ENCODE measurements at places on chromosomes 16 and 17.

DNA sequence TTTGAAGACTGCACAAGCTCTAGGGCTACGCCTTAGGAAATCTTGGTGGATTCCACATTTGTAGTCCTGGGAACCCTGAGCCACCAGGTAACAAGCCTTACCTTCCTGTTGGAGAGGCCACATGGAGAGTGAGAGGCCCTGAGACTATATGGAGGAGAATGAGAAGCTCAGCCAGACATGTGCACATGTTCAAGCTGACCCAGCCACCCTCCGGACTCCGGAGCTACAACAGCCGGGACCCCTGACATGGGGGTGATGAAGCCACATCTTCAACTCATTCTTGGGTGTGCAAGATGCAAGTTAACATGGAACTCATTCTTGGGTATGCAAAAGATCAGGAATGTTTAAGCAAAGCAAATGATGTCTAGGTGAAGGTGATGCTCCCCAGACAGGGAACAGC, 62.7 kb downstream of the GNA13 start:
- no peaks in the 10 kb centered on the region for H3K27me3 ChIP-seq
- H3K4me3 ChIP-seq: no peak overlapping the region
- ATAC-seq: no peak
- H3K27ac ChIP-seq: no peak overlapping the region

- H3K27me3 ChIP-seq: no peaks in the 10 kb centered on the region
- H3K36me3 ChIP-seq: no peaks in the 10 kb centered on the region
- H3K4me3 ChIP-seq: no peak overlapping the region
Measured at GRCh38 chr16:49496656-49497055, 123.1 kb downstream of the C16orf78 start.

DNA sequence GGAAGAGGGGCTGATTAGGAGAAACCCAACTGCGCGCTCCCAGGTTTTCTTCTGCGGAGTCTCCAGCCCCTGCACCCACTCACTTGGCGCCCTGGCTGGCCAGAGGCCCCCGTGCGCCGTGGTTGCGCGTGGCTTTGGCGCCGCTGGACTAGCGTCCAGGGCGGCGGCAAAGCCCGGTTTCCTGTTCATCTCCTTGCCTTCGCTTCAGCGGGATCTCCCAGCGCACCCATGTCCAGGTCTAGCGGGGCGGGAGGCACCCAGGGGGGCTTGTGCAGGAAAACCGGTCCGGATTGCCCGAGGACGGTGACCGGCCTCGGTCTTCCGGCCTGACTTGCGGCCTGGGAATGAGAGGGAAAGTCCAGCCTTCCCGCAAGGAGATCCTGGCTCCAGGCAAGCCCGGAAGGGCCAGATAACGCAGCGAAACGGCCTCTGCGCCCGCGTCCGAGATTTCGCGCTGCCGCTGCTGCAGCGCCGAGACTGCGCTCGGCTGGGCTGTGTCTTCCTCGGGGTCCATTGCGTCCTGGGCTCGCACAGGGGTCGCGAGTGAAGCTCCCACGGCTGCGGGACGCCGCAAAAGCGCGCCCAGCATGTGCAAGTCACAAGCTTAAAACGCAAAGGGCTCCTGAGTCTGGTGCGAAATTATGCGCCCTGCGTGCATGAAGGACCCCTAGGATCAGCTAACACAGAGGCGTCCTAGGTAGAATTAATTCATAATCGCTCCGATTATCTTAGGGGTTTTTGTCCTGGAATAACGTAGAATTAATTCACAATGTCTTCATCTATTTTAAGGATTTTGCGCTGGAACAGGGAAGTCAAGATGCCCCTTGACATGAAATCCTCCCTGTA, 5.7 kb downstream of the FOXF1 start:
- peak overlapping the region; percentile 46 for H3K4me3 ChIP-seq
- H3K36me3 ChIP-seq: peaks cover 16% of the 10 kb centered on the region
- peak overlapping the region; percentile 99 for H3K27ac ChIP-seq
- ATAC-seq: no peak

- H3K4me1 ChIP-seq: peaks cover 50% of the 10 kb centered on the region
- H3K27ac ChIP-seq: no peak overlapping the region
- H3K4me3 ChIP-seq: no peak overlapping the region
- peaks cover 90% of the 10 kb centered on the region for H3K27me3 ChIP-seq
Measured at GRCh38 chr17:36943250-36944191, 5.2 kb upstream of the AATF start.

DNA sequence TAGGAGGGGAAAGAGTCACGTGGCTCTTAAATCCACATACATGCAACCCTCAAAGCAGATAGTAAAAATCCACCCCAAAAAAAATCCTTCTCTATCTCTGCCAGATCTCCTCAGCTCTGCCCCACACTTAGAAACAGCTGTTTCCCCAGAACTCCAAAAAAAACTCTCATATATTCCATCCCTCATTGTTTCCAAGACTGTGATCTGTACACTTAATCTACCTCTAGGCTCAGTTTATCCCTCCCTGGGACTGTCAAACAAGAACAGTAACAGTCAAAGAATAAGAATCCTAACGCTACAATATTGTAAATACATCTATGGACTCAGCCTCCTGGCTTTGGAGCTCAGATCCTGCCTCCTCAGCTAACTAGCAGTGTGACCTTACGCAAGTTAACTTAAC, 11.6 kb downstream of the CUEDC1 start:
- ATAC-seq: no peak
- H3K27ac ChIP-seq: peak overlapping the region; percentile 100
- no peak overlapping the region for H3K4me3 ChIP-seq
- H3K36me3 ChIP-seq: no peaks in the 10 kb centered on the region
- peaks cover 98% of the 10 kb centered on the region for H3K4me1 ChIP-seq

- H3K36me3 ChIP-seq: no peaks in the 10 kb centered on the region
- ATAC-seq: no peak
- H3K4me1 ChIP-seq: peaks cover 24% of the 10 kb centered on the region
Measured at GRCh38 chr17:19461681-19462080, 50.6 kb downstream of the RNF112 start.

DNA sequence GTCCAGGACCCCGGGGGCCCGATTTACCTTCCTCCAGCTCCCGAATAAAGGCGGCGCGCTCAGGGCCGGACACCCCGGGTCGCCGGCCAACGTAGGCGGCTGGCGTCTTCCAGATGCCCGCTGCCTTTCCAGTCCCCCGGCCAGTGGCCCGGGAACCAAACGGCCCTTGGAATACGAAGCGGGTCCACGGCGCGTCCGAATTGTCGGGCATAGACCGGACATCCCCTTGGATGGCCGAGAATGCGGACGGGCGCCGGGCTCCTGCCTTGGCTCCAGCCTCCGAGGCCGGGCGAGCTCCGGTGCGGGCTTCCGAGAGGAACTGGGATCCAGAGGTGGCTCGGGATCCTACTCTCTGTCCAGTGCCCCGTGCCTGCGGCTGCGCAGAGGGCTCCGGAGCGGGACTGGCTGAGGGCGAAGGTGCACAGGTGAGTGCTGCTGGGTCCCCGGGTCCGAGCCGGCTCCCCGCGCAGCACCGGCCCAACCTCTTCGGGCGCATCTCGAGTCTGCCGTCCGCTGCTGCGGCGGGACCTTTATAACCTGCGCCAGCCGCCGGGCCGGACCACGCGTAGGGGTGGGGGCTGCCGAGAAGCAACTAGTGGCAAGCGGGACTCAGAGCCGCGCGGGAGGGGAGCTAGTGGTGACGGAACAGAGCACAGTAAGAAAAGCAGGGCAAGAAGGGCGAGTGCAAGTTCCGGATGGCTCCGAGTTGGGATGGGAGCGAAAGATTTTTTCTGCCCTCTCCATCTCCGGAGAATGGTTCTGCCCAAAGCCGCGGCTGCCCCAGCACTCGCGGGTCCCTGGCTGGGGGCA, at the start of gene HAP1:
HAP1 (minus strand) TSS at position 505 of the 810 bp plus-strand sequence; CDS start at position 496, 9 bp downstream.
- peaks cover 29% of the 10 kb centered on the region for H3K4me1 ChIP-seq
- H3K27ac ChIP-seq: no peak within 1 kb of the TSS
- peak within 1 kb of the TSS; percentile 49 for H3K4me3 ChIP-seq
- peak; percentile 42 for ATAC-seq
- H3K36me3 ChIP-seq: no peaks in the 10 kb centered on the region

DNA sequence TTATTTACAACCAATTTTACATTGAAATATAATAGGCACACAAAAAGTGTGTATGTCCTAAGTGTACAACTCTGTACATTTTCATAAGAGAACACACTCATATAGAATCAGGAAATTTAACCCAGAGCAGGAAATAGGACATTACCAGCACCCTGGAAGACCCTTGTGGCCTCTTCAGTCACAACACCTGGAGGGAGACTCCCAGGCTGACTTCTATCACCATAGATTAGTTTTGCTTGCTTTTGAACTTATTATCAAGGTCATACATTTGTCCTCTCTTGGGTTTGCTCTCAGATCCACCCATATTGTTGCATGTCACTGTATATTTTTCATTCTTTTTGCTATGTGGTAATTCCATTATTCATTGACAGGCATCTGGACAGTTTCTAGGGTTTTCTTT, 5.8 kb downstream of the RIPOR1 start:
- no peak overlapping the region for H3K27ac ChIP-seq
- H3K4me1 ChIP-seq: peaks cover 81% of the 10 kb centered on the region
- H3K27me3 ChIP-seq: no peaks in the 10 kb centered on the region
- ATAC-seq: no peak

DNA sequence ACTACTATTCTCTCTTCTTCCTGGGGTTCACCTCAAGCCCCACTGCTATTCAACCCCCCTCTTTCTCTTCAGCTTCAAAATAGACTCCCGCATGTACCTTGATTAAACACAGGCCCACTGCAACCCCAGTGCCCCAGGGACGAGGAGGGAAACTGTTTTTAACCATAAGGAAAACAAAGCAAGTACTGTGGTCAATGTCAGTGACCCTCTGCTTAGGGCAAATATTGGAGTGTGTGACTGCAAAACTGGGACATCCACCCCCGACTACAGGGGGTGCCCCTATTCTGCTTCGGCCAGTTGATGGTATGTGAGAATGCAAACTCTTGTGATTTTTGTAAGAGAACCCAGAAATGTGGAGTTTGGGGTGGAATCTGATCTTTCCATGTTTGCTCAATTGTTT, 9.5 kb upstream of the PNPO start:
- no peak overlapping the region for H3K27ac ChIP-seq
- no peak overlapping the region for H3K4me3 ChIP-seq
- no peaks in the 10 kb centered on the region for H3K4me1 ChIP-seq
- ATAC-seq: no peak
- H3K27me3 ChIP-seq: no peaks in the 10 kb centered on the region

- H3K27me3 ChIP-seq: no peaks in the 10 kb centered on the region
- no peak for ATAC-seq
- no peak overlapping the region for H3K4me3 ChIP-seq
- no peaks in the 10 kb centered on the region for H3K4me1 ChIP-seq
Measured at GRCh38 chr16:65959983-65960382, 406.5 kb upstream of the CDH5 start.

DNA sequence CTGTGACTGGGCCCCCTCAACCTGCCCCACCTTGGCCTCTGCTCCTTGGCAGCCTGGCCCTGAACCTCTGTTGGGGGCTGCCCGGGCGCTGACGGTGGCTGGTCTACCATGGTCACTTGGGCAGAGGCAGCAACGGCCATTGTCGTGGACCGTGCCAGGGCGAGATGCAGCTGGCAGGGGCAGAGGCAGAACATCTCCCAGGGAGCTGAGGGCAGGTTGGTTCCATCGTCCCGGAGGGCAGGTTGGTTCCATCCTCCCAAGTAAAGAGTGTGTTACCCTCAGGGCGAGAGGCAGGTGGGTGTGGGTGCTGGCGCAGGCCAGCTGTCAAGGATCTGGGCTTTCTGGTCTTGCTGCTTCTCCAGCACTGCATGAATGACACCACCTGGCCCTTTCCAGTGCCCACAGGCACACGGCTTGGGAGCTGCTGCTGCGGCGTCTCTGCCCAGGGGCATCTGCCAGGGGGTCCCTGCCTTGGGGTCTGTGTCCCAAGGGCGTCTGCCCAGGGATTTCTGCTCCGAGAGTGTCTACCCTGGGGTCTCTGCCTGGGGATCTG, 12.0 kb downstream of the ACSF3 start:
- ATAC-seq: no peak
- peaks cover 95% of the 10 kb centered on the region for H3K36me3 ChIP-seq
- H3K27ac ChIP-seq: no peak overlapping the region
- H3K4me1 ChIP-seq: no peaks in the 10 kb centered on the region
- no peaks in the 10 kb centered on the region for H3K27me3 ChIP-seq

DNA sequence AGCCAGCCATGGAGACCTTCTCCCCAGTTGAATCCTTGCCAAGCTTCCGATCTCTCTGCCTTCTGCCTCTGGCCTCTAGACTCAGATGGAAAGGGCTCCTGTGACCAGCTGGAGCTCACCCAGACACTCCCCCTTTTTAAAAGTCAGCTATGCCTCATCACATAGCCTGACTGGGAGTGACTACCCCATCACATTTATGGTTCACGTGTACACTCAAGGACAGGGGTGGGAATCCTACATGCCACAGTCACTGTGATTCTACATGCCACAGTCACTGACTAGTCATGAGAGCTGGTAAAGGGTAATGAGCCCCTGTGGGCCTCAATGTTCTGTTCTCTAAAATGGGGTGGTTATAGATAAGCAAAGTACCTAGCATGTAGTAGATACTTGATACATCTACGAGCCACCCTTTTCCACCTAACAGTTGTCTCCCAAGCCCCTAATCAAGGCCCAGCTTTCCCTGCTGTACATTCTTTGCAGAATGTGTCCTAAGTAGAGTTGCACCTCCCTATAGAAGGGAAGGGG, 85.1 kb downstream of the RGS9 start:
- H3K4me1 ChIP-seq: no peaks in the 10 kb centered on the region
- no peak overlapping the region for H3K27ac ChIP-seq
- no peak overlapping the region for H3K4me3 ChIP-seq
- H3K27me3 ChIP-seq: peaks cover 12% of the 10 kb centered on the region
- no peak for ATAC-seq
- H3K36me3 ChIP-seq: no peaks in the 10 kb centered on the region

- no peaks in the 10 kb centered on the region for H3K36me3 ChIP-seq
- H3K4me1 ChIP-seq: no peaks in the 10 kb centered on the region
- no peak overlapping the region for H3K4me3 ChIP-seq
- ATAC-seq: no peak
- H3K27me3 ChIP-seq: no peaks in the 10 kb centered on the region
Measured at GRCh38 chr16:72404299-72404698, 232.3 kb upstream of the PMFBP1 start.

DNA sequence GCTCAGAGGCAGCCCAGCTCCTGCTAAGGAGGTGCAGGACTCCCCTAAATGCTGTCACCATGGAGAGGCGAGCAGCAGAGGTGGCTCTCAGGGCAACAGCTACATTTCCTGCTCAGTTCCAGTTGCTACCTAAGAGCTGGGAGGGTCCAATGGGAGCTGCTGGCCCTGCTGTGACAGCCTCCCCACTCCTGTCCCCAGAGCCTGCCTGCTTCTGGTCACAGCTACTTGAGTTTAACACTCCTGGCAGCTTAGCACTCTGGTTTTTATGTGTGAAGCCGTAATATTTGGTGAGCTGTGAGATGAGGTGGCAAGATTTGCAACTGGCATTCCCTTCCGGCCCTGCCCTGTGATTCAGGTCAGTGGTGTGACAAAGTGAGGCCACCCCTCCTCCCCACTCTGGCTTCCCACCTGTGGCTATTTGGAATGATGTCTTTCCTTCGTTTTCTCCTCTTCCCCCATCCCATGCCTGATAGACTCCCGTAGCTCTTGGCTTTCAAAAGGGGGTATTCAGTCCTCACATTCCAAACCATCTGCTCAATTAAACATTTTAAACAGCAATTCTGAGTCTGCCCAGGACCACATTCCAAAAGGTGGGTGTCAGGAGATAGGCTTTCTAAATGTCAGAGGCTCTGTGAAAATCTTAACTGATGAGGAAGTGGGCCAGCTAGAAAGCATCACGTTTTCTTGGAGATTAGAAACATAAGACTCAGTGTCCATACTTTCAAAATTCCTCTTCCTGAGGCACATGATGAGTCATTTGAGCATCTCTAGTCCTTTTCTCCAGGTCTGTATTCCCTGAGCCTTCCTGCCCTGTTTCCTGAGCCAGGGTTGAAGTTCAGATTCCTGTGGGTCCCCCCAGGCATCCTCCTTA, 42.6 kb upstream of the SKAP1 start:
- H3K27ac ChIP-seq: no peak overlapping the region
- no peaks in the 10 kb centered on the region for H3K4me1 ChIP-seq
- H3K36me3 ChIP-seq: no peaks in the 10 kb centered on the region
- no peak for ATAC-seq
- H3K4me3 ChIP-seq: no peak overlapping the region
